ENCODE measurements at places on chromosomes 11 and 22.

GRCh38 chr22:50218996-50219727 lies 18.4 kb downstream of the SELENOO start:
- no peak for DNase-seq

- no peak for DNase-seq
Measured at GRCh38 chr11:7892840-7893254, 38.2 kb downstream of the OR10A6 start.

- no peak for DNase-seq
Measured at GRCh38 chr11:9765320-9766101, 101.6 kb downstream of the SWAP70 start.

- DNase-seq, result no peak
Measured at GRCh38 chr11:4658629-4659445, 15.1 kb downstream of the OR51E1 start.
